AG04449 (cell line): ENCODE measurements at places on chromosomes 2 and 18.

DNA sequence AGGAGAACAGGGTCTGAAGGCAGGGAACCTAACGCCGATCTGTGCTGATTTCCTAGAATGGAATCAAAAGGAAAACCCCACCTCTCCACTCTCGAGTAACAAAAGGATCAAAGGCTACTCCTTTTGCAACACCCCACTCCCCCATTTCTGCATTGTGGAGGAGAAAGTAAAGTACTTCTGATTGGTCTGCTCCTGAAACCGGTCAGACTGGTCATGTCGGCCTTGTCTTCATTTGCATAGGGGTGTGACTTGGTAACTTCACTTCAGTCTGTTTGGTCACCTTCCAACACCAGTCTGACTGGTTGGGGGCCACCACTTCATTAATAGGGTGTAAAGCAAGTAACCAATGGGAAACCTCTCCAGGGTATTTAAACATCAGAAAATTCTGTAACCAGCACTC, 771.9 kb downstream of the ERBB4 start:
- no peak for DNase-seq

GRCh38 chr18:11581286-11581685, 28.1 kb upstream of the SLC35G4 start:
- DNase-seq = no peak

DNA sequence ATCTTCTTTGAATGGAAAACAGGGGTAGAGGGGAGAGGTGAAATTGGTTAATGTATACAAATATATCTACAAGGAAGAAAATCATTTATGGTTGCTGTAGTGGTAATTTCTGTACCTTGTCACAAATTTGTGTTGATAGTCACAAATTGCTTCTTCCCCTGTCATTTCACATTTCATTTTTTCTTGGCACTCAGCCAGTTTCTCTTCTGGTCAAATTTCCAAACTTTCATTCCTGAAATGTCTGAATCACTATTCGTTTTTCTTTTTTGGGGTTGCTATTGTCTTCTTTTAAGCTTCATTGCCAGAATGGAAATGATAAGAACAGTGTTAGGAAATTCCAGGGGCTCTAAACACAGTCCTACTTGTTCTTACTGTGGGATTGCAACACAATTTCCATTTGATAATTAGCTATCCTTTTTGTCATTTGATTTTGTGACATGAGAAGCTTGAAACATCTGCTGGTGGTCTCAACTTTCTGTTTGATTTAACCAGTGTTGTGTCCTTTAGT, 136.0 kb upstream of the GCFC2 start:
- DNase-seq = no peak

- DNase-seq = no peak
Observed at GRCh38 chr2:39422700-39423099, 14.4 kb downstream of the MAP4K3 start.

- DNase-seq = no peak
Observed at GRCh38 chr2:31764169-31764568, 183.4 kb upstream of the SRD5A2 start.

GRCh38 chr2:55099878-55100820, 49.9 kb upstream of the RTN4 start:
- no peak for DNase-seq

- DNase-seq = no peak
Observed at GRCh38 chr18:3486512-3486911, 36.5 kb downstream of the TGIF1 start.

- no peak for DNase-seq
Observed at GRCh38 chr18:50679656-50680055, 119.8 kb downstream of the MAPK4 start.

DNA sequence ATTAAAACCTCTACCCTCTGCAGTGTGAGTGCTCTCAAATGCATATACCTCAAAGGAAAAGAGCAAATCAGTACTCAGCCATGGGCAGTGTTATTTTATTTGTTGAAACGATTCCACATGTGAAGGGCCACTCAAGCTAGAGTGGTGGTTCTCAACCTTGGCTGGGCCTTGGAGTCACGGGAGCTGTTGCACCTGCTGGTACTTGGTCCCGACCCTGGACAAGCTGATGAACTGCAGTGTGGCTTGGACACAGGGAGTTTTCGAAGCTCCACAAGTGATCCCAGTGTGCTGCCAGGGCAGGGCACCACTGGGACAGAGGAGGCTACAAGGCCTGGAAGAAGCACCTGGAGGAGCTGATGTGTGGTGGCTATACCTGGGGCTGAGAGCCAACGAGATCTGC, 19.7 kb downstream of the GNLY start:
- DNase-seq = no peak

- DNase-seq = no peak
Observed at GRCh38 chr2:241975593-241976284, 106.2 kb downstream of the RTP5 start.

- no peak for DNase-seq
Observed at GRCh38 chr2:13218205-13218604, 501.5 kb downstream of the TRIB2 start.

GRCh38 chr2:221851531-221852045, 279.5 kb upstream of the EPHA4 start:
- no peak for DNase-seq
